Ascending aorta (tissue), 2 donors: ENCODE measurements at places on chromosomes 5 and 9. TPM values are rescaled to one million over a fixed set of nuclear protein-coding genes. Genes with fewer than 3 reads are reported as not detected.

DNA sequence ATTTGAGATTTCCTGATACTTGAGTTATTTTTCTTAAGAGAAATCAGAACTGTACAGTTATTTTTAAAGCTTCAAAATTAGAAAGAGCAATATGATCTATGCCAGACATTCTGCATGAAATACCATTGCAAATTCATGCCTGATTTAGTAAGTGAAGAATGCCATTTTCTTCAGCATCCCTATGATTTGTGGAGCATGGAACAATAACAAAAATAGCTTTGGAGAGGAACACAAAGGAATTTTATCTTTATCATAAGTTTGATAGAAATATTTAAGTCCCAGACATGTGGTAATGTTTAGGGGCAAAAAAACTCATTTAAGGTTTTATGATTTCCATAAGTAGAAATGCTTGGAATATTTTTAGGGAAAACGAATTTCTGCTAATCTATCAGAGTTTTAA, 1863.4 kb downstream of the EFNA5 start:
- no peak for DNase-seq

GRCh38 chr9:120107138-120107537, 472.8 kb downstream of the CDK5RAP2 start:
- no peak for DNase-seq

Gene ANGPTL2
- 19.6 TPM for total RNA-seq

Gene CCNG1
- total RNA-seq = 20.5 TPM

Gene PCDHB16
- 18.3 TPM for total RNA-seq
